ENCODE measurements at places on chromosomes 3 and 15.

DNA sequence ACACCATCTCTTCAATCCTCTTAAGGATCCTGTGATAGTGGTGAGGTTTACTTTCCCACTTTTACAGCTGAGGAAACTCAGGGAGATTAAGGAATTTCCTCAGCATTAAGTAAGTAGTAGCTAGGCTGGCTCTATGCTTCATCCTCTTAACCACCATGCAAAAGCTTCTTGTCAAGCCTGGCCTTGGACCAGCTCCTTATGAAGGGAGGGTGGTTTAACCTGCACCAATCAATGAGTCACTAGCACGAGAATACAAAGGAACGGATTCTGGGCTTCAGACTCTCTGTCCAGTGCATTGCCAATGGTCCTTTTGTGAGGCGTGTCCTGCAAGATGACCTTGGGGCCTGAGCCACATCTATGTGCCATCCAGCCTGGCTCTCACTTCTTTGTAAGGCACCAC, 202.0 kb upstream of the CFAP20DC start:
- no peak for DNase-seq

- no peak for DNase-seq
Measured at GRCh38 chr3:127097072-127097405, 95.9 kb upstream of the PRR23E start.

GRCh38 chr15:83092309-83092976, 15.0 kb upstream of the TM6SF1 start:
- no peak for DNase-seq

- no peak for DNase-seq
Measured at GRCh38 chr3:1616744-1617143, 481.9 kb upstream of the CNTN4 start.

Data from stimulated activated CD4-positive, alpha-beta T cell treated with anti-CD3 and anti-CD28 coated beads, Interleukin-1b, Interleukin-23, amount 100 ng/mL, for 4 hours (primary cell).